ENCODE measurements at places on chromosomes 4 and X.

GRCh38 chr4:174037049-174037448 lies 246.4 kb downstream of the FBXO8 start:
- no peak for DNase-seq

GRCh38 chrX:20418379-20419150 lies 151.9 kb upstream of the RPS6KA3 start:
- no peak for DNase-seq

DNA sequence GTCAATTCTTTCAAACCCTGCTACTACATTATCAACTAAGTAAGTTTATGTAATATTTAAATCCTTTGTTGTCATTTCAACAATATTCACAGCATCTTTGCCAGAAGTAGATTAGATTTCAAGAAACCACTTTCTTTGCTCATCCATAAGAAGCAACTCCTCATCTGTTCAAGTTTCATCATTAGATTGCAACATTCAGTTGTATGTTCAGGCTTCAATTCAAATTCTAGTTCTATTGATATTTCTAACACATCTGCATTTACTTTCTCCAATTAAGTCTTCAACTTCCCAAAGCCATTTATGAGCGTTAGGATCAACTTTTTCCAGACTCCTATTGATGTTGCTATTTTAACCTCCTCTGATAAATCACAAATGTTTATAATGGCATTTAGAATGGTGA lies 66.1 kb downstream of the BMP3 start:
- DNase-seq, result no peak

DNA sequence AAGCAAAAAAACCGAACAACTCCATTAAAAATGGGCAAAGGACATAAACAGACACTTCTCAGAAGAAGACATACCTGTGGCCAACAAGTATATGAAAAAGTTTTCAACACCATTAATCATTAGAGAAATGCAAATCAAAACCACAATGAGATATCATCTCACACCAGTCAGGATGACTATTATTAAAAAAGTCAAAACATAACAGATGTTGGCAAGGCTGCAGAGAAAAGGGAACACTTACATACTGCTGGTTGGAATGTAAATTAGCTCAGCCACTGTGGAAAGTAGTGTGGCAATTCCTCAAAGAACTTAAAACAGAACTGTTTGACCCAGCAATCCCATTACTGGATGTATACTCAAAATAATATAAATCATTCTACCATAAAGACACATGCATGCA lies 436.3 kb downstream of the KLHL13 start:
- DNase-seq, result no peak

DNA sequence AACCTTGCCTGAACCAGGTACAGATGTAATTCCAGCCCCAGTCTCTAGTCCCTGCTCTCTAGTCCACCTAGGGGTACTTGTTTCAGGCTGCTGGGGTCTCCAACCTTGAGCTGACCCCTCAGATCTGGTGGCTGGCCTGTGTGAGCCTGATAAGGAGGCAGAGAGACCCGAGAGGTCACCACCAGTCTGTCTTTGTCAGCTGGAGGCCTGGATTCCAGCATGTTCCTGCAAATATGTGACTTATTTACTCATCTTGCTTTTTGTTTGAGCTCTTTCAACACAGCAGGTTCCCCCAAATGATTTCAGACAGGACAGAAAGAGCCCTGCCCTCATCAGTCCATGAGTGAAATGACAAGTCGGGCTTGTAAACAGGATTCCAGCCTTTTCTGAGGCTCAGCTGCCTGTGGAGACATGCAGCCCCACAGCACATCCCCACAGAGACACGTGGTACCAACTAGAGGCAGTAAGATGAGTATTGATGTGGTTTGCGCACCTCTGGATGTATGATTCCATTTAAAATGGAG lies 37.5 kb upstream of the STK26 start:
- peak; percentile 1 for DNase-seq

GRCh38 chrX:23292354-23292987 lies 42.2 kb upstream of the PTCHD1 start:
- DNase-seq, result no peak

DNA sequence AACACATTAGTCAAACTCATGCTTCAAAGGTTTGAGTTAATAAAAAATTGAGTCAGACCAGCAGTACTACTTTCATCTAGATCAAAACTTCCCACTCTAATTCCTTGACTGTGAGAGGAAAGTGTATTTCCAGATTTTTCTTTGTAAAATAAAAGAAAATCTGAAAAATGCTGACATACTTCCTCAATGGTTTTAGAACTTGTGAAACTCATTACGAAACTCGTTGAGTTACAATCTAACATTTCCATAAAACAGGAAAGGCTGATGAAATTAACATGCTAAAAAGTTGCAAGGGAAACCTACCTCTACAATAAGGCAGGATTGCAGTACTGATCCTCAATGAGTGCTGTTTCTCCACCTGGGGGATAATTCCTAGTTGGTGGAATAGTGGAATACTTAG lies 217.8 kb upstream of the HCCS start:
- no peak for DNase-seq

- DNase-seq, result no peak
Measured at GRCh38 chr4:108301545-108302251, 133.0 kb upstream of the LEF1 start.

DNA sequence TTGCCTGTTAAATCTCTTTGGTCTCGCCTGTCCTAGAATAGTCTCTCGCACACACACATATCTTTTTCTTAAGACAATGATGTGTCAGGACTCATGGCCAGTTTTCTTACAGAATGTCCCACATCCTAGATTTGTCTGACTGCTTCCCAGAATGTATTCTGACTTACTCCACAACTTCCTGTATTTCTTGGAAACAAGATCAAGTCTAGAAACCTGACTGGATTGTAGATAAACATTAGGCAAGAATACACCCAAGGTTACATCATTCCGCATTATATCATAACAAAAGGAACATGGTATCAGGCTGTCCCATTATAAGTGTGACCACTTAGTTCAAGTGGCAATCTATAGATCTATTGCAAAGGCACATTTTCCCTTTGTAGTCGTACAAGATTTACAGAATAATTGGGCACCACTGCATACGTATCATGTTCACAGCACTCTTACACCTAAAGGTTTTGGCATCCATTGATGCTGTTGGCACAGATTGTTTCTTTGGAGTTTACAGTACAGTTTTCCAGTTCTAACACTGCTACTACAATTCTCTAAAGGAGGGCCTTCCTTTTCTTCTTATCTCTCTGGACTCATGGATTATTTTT lies 56.4 kb downstream of the FBXW7 start:
- no peak for DNase-seq

DNA sequence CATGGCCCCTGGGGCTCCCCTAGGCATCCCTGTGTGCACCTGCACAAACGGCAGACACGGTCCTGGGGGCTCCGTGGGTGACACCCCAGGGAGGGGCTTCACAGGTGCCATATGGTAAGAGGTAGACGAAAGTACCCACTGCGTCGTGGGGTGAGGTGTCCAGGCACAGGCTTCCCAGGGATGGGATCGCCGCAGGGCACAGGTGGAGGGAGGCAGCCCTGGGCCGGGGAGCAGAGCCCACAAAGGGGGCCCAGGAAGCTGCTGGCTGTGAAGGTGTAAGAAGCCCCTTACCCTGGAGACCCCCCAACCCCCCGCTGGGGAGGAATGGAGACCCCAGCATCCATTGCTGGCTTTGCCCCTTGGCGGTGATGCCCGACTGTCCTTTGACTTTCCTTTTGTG lies 10.9 kb downstream of the SH3TC1 start:
- DNase-seq, result no peak

GRCh38 chr4:39036172-39036571 lies 4.0 kb upstream of the TMEM156 start:
- DNase-seq, result no peak

DNA sequence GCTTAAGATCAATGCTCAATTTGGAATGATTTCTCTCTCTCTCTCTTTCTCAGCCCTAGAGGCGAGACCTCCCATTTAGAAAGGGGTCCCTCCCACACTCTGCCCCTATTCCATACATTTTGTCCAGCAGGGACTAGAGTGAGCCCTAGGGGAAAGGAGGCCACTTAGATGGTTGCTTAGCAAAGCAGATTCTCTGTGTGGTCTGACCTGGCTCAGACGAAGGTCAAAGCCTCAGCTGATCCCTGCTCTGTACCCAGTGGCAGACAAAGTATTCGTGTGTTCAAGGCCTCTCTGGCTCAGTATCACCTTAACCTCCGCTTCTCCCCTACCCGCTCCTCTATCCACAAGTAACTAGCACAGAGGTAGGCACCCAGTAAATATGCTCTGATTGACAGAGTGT lies 78.4 kb downstream of the HPRT1 start:
- no peak for DNase-seq

- DNase-seq, result no peak
Measured at GRCh38 chrX:41596596-41596995, 92.2 kb upstream of the GPR34 start.

- DNase-seq, result peak; percentile 10
Measured at GRCh38 chrX:43656005-43656494, at the start of gene MAOA. Gene MAOA (plus strand): TSS chrX:43656299. CDS start chrX:43656342, 43 bp downstream.

- no peak for DNase-seq
Measured at GRCh38 chr4:3747581-3747904, 18.6 kb upstream of the ADRA2C start.

DNA sequence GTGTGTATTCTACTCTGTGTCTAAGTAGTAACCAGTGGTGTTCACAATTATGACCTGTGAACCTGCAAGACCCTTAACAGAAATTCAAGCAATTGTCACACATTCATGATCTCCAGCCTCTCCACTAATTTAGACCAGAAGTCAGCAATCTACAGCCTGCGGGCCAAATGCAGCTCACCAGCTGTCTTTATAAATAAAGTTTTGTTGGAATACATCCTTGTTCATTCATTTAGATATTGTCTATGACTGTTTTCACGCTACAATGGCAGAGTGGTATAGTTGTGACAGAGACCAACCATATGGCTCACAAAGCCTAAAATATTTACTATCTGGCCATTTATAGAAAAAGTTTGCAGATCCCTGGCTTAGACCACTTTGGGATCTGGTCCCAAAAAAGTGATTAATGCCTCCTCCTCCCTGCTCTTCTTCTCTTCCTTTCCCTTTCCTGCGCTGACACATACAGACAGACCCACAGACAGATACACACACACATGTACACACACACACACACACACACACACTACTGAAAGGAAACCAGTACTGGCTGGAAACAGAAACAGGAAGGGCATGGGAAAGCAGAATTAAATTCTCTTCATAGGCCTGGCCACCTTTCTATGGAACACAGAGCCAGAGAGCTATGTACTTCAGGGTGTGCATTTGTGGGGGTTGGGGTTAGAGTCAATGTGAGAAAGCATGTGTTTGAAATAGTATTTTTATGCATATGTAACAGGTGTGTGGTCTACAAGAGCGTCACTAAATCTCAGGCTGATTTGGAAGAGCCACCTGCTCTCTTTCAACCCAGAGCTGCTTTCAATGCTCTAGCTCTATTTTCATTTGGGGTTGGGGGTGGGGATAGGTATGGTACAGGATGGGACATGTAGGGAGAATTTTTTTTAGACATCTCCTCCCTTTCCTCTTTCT lies 49.7 kb upstream of the TMEM164 start:
- DNase-seq, result no peak

DNA sequence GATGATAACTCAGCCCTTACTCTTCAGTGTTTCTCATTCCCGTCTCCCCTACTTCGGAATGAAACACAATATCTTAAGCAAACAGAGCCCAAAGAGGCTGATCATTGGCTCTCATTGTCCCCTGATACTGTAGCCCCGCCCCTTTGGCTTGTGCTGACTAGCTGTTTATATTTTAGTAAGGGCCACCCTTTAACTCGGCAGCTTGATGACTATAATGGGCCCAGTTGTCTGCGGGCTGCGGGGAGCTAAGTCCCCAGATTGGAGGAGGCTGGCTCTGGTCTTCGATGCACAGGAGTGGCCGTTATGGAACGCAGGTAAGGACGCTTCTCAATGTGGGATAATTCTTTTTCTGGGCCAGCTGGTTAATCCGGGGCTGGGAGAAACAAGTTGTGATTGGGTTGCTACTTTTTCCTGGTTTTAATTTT lies at the start of gene TRIM2:
Gene TRIM2 (plus strand): TSS at position 197 of the 425 bp plus-strand sequence. CDS start 88 bp downstream, at position 285.
- DNase-seq, result no peak

DNA sequence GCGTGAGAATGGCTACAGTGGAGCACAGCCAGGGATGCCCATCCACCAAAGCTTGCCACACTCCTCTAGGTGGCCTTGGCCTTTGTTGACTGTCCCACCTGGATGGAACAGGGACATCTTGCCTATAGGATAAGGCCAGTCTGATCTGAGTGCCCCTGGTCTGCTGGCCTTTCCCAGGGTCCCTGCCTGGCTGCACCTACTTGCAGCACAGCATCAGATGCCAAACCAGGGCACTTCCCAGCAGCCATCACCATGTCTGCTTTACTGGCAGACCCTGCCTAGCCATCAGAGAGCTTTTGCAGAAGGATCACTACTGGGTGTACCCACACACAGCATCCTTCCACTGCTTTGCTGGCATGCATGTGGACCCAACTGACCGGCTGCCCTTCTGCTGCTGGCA lies 143.2 kb downstream of the GABRA3 start:
- no peak for DNase-seq

DNA sequence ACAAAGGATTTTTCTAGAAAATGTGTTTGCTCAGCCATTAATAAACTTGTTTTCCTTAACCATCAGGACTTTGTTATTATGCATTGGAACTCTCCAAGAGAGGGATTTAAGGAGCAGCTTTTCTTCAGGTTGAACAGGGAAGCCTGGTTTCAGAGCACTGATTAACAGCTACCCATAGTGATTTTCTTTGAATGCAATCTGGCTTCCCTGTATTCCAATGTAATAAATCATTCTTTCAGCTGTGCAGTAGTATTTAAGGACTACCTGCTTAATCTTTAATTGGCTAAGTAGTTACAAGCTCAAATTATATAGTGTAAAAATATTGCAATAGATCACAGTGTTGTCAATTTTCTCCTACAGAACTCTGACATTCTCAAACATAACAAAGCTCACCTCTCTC lies 77.5 kb downstream of the TMEM156 start:
- DNase-seq, result no peak

DNA sequence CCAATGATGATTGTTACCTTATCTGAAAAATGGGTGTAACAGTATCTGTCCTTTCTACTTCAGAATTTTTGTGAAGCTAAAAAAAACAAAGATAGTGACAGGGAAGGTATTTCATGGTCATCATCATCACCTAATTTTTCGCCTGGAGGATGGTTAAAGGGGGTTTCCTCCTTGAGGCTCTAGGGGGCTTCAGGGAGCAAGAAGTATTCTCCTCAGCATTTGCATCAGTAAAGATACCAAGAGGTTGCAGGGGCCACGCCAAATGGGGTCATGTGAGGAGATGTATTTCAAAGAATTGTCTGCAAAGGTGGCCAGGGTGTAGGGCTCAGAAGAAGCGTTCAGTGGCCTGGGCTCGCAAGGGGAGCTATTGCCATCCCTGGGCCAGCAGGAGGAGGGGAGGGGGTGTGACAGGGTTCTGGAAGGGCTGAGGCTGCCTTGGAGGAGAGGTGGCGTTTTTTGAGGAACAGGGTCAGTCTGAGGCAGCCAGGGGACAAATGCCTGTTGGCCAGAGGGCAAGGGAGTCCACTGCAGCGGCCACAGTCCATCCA lies 7.3 kb upstream of the NSG1 start:
- DNase-seq, result no peak

DNA sequence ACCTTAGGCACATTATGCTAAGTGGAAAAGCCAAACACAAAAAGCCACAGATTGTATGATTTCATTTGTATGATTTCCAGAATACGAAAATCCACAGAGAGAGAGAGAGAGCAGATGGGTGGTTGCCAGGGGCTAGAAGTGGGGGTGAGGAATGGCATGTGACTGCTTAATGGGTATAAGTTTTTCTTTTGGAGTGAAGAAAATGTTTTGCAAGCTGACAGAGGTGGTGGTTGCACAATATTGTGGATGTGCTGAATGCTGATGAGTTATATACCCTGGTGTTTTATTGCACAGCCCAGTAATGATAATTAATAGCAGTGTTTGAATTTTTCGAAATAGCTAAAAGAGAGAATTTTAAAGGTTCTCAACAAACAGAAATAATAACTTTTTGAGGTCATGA lies 386.1 kb upstream of the HS3ST1 start:
- DNase-seq, result no peak
